ENCODE measurements at places on chromosomes 12 and 14.

- ATAC-seq: no peak
Observed at GRCh38 chr14:54478636-54479215, 10.1 kb downstream of the GMFB start.

GRCh38 chr14:54617467-54617866, 50.5 kb downstream of the SAMD4A start:
- ATAC-seq: peak; percentile 41

DNA sequence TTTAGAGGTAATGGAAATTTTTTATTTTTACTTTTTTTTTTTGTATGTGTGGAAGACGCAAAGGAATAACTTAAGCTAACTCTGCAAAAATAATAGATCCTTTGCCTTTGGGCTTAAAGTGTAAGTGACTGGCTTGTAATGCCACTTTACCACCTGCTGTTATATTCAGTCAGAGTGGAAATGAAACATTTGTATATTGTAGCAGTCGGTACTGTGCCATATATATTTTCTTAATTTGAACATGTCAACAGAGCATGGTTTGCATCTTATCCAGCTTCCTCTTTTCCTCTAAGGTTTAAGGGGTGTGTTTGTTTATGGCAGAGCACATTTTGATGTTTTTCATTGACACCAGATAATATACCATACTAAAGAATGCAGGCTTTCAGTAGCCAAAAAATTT, 176.6 kb downstream of the TRHDE start:
- no peak for ATAC-seq

GRCh38 chr12:45415393-45415817, 199.5 kb downstream of the ANO6 start:
- ATAC-seq: peak; percentile 93

DNA sequence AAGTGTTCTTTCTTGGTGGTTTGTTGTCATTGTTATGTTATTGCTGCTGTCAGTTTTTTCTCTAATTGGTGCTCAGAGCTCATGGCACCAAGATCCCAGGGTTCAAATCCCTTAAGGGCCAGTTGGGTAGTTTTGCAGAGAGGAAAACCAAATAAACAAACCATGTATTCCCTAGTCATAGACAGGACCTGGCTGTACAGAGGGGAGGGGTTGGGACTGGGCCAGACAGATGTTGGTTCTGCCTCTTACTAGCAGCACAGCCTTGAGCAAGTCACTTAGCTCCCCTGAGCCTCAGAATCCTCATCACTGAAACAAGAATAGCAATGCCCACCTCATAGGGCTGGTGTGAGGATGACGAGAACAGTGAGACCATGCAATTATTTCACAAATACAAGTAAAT, 53.4 kb downstream of the LTBP2 start:
- no peak for ATAC-seq

DNA sequence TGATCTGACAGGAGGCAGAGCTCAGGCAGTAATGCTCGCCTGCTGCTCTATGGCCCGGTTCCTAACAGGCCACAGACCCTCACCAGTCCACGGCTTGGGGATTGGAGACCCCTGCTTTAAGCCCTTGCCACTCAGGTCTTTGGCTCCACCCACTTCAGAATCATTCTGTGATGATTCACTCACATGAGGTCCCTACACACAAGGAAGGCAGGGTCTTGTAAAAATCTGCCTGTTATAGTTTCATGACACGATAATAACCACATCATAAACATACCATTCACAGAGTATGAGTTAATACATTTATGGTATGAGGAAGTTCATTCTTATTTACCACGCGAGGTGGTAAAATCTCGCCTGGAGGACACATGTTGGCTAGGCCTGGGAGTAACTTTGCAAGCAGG, 29.0 kb upstream of the MAX start:
- no peak for ATAC-seq

DNA sequence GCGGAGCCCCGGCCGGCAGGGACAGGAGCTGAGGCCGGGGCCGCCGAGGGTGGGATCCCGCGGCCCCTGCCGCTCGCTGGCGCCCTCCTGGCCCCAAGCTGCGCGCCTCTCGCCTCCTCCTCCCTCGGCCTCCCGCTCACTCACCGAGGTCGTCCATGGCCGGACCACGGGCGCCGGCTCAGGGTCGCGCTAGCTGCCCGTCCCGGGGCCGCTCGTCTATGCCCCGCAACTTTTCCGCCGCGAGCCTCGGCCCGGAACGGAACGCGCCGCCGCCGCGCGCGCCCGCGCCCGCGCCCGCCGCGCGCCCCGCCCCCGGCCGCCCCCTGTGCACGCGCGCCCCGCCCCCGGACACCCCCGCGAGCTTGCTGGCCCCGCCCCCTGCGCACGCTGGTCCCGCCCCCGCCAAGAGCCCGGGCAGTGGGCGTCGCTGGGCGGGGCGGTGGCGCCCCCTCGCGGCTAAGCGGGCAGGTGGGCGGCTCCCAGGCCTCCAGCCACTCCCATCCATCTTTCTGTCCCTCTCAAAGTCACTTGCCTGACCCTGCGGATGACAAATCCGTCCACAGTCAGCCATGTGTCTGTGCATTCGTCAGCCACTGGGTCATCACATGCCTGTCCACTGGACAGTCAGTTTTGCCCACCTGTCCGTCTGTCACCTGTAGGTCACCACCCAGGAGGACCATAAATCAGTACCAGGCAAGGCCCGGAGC, at the start of gene PXN:
TSS of gene PXN (minus strand) at position 258 of the 707 bp plus-strand sequence. CDS start at position 157, 101 bp downstream.
- peak; percentile 92 for ATAC-seq

- ATAC-seq: no peak
Observed at GRCh38 chr12:90322006-90322405, 613.4 kb upstream of the ATP2B1 start.

- no peak for ATAC-seq
Observed at GRCh38 chr12:67426067-67426466, 156.9 kb downstream of the CAND1 start.

DNA sequence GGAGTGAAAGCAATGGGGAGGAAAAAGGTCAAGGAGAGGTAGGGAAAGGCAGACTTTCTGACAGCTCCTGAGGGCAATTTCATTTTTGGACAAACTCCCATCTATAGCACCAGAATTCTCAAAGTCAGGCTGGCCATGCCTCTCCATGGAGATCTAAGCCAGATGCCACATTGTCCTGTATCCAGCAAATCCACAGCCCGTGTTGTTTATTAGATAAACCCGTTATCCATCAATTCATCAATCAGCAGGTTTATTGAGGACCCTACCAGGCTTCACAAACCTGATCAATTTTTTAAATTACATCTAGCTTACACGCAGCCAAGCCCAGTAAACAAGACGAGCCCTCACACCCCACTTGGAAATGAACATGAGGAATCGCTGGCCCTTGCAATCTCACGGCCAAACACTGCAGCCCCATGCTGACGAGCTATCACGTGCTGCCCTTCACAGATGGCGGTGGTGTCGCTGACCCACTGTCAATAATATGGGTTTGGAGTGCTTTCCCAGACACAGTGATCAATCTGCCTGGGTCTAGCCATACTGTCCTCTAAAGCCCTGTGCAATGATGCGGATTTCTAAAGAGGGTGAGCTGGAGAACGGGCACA, 332.9 kb downstream of the DPF3 start:
- ATAC-seq: no peak

DNA sequence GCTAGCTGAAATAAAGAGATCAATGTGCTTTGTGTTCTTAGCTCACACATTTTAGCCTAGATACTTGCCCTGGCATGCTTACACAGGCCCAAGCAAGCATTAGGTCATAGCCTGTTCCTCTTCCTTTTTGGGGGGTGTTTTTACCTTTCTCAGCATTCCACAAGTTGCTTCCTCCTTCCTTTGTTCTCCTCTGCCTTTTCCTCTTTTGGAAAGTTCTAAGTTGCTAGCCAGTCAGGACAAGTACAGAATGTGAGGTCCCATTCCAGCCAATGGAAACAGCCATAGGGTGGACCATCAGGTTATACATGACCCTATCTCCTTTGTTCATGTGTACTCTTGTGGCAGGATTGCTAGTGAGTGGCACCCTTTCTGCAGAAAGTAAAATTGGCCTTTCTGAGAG, 154.9 kb downstream of the RASSF9 start:
- ATAC-seq: no peak

GRCh38 chr12:92943482-92944250, 14.6 kb upstream of the EEA1 start:
- no peak for ATAC-seq

GRCh38 chr12:31631809-31632208, 27.7 kb upstream of the ETFBKMT start:
- peak; percentile 9 for ATAC-seq

DNA sequence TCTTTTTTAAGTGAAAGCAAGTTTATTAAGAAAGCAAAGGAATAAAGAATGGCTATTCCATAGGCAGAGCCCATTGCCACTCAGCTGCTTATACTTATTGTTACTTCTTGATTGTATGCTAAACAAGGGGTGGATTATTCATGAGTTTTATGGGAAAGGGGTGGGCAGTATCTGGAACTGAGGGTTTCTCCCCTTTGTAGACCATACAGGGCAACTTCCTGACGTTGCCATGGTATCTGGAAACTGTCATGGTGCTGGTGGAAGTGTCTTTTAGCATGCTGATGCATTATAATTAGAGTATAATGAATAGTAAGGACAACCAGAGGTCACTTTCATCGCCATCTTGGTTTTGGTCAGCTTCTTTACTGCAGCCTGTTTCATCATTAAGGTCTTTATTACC, 66.3 kb upstream of the AMN start:
- no peak for ATAC-seq

- peak; percentile 54 for ATAC-seq
Observed at GRCh38 chr12:4383304-4383865, 3.9 kb upstream of the FGF23 start.

DNA sequence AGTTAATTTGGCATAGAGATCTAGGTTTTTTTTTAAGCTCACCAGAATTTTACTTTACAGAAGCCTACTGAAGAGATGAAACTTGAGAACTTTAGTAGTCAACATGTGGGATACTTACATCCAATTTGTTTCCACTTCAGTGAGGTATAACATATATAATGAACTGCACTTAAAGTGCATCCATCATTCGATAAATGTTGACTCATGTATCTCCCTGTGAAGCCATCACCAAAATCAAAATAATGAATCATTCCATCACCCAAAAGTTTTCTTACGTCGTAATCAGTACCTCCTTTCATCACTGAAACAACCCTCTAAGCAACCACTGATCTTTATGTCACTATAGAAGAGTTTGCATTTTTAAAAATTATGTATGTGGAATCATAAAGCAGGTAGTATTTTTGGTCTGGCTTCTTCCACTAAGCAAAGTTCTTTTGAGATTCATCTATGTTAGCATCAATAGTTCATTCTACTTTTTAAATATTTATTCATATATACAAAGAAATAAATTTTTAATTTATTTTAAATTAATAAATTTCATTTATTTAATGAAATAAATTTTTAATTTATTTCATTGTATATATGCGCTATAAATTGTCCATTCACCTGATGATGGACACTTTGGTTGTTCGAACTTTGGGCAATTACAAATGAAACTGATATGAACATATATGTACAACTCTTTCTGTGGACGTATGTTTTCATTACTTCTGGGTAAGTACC, 2.0 kb upstream of the CPNE8 start:
- no peak for ATAC-seq

DNA sequence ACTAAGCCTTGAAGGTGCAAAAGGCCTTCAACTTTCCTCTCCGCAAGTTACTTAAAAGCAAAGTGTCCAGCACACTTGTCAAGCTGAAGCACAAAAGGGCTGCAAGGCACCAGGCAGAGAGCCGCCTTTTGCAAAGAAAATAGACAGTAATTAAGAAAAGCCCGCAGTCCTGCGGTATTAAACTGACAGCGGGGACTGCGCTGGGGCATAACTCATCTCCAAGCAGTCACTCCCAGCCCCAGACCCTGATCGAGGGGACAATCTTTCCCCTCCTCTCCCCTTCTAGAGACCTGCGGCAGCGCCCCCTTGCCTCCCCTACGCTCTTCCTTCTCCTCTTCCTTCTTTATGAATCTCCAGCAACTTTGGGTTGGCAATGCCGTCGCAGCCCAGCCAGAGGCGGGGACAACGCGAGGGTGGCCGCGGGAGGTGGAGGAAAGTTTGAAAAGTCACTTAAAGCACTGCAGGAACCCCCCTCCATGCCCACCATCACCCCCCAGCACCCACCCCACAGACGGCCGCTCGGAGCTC, 200.9 kb upstream of the CAND1 start:
- ATAC-seq: no peak

- ATAC-seq: no peak
Observed at GRCh38 chr12:50203691-50204090, 36.5 kb upstream of the CERS5 start.

- ATAC-seq: no peak
Observed at GRCh38 chr14:67463900-67464299, 24.6 kb downstream of the TMEM229B start.

DNA sequence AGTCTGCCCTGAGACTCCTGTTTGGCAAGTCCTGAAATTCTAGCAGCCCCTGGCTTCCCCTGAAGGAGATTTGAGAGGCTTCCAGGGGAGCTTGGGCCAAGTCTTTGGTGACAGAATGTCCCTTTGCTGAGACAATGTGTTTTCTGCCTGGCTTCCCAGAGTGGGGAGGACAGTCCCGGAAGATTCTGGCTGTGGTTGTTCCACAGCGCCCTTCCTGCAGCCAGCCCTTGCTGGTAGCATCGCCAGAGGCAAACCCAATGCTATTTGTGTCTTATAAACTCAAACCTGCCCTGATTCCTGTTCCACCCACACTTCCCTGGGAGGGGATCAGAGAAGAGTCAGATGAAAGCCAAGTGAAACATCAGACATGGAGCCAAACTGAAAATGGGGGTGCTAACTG, 56.4 kb upstream of the OAS1 start:
- no peak for ATAC-seq

DNA sequence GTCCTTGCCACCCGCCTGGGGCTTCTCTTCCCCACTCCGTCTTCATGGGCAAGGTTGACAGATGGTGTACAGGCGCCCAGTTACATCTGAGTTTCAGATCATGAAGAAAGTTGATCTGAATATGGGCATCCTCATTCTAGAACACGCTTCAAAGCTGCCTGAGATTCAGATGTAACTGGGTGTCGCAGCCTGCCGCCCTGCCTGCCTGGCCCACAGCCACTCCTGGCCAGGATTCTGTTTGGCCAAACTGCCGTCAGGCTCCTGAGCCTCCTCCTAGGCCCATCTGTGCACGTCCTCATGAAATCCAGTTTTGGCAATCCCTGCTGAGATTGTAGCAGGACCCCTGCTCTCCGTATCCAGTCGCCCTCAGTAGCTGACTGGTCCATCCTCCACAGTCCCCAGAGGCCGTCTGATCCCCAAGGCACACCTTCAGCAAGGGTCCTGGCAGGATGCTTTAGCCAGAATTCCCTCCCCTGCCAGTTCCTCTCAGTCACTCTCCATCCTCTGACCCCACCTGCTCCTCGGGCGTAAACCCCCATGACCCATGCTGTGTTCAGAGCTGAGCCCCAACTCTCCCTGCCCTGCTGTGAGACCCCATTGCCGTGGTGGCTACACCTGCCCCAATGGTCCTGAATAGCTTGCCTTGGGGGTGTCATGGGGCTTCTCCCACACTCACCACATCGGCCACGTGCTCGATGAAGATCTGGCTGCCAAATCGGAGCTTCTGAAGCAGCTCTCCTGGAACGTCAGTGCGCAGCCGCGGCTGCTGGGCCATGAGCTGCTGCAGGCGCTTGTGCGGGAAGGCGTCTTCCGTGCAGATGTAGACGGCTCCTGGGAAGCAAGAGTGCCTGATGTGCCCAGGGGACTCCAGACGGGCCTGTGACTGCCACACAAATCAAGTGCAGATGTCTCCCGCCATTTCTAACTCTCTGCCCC, 12.5 kb downstream of the XRCC3 start:
- no peak for ATAC-seq

- ATAC-seq: no peak
Observed at GRCh38 chr12:91851741-91852477, 293.7 kb downstream of the BTG1 start.

Measured in stimulated activated memory B cell treated with anti-CD40 and anti-IgM and Interleukin-4, amounts not matched to agents 10 μg/mL and 1 μg/mL and 100 μg/mL, for 72 hours (primary cell).